ENCODE measurements at places on chromosomes 13 and 19.

DNA sequence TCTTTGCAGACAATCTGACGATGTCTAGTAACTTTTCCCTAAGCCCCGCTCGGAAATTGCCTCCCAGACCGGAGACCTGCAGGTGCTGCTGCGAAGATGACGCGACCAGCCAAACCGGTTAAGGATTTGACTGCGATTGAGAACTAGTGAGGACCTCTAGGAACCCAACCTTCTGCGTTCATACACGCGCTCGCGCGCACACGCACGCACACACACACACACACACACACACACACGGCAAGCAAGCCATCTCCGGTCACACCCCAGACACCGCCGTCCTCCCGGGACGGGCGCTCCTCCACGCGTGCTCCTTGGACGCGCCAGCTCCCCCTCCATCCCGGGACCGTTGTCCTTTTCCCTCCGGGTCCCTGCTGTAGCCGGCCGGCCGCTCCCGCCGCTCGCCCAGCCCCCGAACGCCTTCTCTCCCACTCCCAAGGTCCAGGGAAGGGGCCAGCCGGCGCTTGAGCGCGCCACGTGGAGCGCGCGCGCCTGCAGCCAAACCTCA is 1.2 kb downstream of the TBC1D4 start:
- DNase-seq = peak; percentile 80

- no peak for DNase-seq
Measured at GRCh38 chr13:111156421-111156820, 41.3 kb downstream of the ARHGEF7 start.

DNA sequence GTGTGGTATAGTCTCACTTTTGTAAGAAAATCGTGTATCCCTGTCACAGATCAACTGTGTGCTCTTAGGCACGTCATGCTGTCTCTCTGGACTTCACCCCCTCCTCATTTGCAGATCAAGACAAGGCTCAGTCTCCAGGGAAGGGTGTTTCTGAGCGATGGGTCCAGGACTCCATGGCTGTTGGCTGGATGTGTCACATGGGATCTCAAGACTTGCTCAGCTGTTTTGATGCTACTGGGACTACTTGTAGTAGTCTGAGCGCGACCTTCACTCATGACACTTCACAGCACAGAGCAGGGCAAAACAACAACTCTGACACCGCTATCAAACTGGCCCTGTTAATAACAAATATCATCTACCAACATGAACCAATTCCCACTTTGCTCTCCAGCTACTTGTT is 36.2 kb downstream of the SMAD9 start:
- no peak for DNase-seq

DNA sequence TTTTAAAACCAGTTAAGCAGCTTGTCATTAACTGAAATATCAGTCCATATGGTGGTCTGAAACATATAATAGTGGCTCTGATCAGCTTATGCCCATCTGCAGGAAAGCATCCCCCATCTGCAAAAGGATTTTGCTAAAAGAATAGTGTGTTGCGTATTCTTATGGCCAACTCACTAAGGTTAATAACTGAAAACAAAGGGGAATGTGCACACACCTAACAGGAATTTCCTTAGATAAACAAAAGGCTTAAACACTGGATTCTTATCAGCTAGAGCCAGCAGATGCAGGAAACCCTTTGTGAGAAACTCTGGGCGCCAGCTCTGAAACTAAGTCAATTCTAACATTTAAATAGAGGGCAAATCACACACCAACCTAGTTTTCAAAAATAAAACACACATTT is 22.1 kb downstream of the VPS36 start:
- DNase-seq = no peak

GRCh38 chr13:75225288-75226032 is 256.5 kb downstream of the TBC1D4 start:
- DNase-seq = no peak

DNA sequence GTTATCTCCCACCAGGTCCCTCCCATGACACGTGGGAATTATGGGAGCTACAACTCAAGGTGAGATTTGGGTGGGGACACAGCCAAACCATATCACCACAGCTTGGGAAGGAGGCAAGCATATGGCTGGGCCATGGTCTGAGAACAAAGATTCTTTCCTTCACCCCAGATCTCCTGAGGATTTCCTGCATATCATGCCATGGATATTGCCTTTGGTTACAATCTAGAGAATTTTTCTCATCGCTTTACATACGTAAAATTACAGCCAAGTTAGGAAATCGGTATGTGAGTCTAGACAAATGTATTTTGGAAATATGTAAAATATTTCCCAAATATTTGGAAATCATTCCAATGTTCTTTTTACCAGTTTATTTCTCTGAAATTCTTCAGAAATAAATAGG is 398.3 kb downstream of the RFC3 start:
- no peak for DNase-seq

DNA sequence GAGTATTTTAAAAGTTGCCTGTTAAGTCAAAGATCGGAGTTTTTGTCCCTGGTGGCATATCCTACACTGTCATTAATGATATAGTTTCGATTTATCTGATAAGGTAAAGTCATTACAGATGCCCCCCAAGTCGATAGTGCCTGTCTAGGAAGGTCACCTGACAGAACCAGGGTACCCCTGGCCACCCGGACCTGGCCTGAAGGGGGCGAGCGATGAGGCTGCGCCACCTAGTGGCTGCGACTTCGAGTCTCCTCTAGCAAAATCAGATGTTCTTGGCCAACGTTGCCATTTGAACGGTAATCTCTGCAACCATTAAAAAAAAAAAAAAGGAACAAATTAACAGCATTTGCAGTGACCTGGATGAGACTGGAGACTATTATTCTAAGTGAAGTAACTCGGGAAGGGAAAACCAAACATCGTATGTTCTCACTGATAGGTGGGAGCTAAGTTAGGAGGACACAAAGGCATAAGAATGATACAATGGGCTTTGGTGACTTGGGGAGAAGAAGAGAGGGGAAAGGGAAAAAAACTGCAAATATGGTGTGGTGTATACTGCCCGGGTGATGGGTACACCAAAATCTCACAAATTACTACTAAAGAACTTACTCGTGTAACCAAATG is 565.1 kb downstream of the LIG4 start:
- peak; percentile 64 for DNase-seq

GRCh38 chr13:94242554-94242953 is 236.9 kb downstream of the DCT start:
- DNase-seq = no peak

DNA sequence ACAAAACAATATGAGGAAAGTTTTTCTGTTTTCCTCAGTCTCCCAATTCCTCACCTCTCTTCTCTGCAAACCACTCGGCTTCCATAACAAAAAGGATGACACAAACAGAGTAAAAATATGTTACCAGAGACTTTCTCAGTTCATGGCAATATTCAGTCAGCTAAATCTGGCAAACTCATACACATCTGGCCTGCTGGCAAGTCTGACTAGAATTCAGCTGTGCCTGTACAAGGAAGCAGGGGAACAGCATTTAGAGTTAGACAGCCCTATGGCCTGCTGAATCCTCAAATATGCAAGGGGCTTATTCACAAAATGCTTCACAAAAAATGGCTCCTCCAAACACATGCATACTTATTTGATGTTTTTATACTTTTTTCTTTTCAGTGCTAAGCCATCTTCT is 227.8 kb downstream of the ENOX1 start:
- no peak for DNase-seq

GRCh38 chr19:32287811-32288227 is 57.6 kb upstream of the ZNF507 start:
- peak; percentile 81 for DNase-seq

DNA sequence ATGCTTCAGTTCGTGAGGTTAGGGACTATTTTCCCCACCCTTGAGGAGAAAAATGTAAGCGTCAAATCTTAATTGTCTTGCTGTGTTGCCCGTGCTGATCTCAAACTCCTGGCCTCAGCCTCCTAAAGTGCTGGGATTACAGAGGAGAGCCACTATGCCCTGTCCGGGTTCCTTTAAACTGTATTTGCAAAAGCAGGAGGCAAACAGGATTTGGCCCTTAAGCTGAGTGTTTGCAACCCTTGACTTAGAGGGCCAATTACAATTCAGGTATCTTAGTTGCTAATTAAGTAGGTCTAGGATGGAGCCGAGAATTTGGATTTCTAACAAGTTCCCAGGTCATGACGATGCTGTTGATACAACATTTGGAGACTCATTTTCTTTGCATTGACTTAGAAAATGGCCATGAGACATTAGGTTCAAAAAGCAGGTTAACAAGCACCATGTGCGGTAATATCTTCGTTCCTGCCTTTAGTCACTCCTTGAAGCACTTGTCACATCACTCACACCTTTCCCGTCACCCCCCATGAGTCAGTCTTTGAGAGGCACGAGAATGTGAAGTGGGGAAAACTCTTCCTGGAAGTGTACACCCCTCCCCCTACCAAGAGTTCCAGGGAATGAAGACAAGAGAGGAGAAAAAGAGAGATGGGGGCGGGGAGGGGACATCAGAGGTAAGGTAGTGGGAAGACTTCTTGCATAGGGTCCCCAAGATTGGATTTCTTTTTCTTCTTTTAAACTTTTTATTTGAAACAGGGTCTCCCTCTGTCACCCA is 2.6 kb downstream of the NAPSA start:
- no peak for DNase-seq

GRCh38 chr13:31477961-31478360 is 261.4 kb upstream of the RXFP2 start:
- DNase-seq = no peak

All from ELF-1 (cell line).